Thoracic aorta (tissue), 2 donors: ENCODE measurements at places on chromosomes 2 and 18.

- no peak for DNase-seq
Measured at GRCh38 chr18:22141211-22141610, 28.2 kb upstream of the GATA6 start.

- DNase-seq: no peak
Measured at GRCh38 chr18:79453816-79454735, 58.3 kb downstream of the NFATC1 start.

DNA sequence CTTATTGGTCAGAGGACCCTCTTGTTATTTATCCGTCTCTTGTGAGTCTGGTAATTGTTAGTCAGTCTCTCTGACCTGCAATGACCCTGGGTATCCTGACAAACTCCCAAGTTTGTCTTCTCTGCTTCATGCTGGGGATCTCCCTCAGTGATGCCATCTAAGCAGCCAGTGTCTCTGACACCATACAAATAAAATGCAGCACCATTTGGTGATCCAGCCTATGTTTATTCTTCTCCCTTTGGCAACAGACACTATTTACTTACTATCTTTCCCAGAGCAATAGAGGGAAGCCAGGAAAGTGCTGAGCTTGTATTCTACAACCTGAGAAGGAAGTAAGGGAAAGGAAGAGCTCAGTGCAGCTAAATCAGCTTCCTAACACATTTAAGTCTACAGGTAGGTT is 15.9 kb downstream of the SERPINE2 start:
- DNase-seq: no peak

DNA sequence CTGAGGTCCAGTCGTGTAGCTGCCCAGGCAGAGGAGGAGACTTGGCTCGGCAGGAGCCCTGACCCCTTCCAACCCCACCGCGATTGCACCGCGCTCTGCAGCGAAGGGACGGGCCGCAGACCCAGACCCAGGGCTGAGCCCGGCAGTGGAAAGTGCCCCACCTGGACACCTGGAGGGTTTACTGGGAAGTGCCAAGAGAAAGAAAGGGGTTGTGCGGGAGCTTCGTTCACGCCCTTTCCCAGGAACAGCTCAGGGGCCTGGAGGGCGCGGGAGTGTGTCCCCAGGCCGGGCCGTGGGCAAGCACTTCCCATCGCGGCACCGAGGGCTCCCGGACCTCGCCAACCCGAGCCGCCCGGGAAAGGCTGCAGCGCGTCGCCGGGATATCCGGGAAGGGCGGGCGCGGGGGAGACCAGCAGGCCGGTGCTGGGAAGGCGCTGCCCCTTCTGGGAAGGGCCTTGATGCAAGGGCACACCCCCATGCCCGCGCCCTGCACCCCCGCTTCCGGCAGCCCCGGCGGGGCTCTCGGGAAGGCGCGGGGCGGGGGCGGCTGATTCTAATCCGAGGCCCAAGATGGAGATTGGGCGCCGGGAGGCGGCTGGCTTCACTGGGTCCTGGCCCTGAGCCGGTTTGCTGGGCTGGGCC is 36.1 kb upstream of the MRPL33 start:
- peak; percentile 74 for DNase-seq

DNA sequence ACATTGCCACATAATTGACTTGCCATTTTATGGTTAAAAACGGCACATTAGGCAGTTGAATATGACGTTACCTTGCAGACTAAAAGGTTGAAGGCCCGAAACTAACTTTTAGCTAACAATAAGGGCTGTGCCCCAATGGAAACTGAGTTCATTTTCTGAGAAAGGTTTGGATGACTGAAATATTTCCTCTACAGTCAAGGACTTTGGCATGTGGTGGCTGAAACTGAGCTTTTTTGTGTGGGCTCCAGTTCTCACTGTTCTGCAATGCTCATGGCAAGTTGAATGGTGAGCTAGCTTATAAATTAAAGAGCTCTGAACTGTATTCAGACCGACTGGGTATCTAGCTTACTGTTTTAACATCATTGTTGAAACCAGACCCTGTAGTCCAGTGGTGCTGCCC is 23.8 kb upstream of the TXNDC2 start:
- no peak for DNase-seq

DNA sequence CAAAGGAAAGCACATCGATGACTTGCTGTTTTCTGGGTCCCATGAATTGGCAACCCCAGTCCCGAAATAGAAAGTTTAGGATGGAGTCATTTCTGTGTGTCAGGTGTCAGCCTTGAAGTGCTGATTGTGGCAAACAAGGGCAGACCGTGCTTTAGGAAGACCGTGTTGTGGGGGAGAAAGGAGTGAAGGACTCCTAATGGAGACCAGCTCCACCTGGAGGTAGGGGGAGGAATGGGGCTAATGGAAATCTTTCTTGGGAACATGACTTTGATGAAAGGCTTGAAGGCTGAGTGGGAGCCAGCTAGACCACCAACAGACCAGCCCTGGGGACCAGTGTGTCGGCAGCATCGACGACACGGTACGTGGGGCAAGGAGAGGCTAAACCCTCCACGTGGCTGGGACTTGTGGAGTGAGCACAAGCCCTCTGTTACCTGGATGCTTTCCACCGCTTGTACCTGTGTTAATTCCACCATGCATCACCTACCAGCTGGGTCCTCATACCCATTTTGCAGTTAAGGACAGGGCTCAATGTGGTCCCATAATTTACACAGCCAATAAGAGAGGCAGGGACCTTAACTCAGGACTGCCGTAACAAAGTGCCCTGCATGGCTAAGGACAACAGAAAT is 104.2 kb downstream of the SH3BP4 start:
- DNase-seq: no peak

- no peak for DNase-seq
Measured at GRCh38 chr18:43396266-43396665, 119.0 kb upstream of the SYT4 start.

DNA sequence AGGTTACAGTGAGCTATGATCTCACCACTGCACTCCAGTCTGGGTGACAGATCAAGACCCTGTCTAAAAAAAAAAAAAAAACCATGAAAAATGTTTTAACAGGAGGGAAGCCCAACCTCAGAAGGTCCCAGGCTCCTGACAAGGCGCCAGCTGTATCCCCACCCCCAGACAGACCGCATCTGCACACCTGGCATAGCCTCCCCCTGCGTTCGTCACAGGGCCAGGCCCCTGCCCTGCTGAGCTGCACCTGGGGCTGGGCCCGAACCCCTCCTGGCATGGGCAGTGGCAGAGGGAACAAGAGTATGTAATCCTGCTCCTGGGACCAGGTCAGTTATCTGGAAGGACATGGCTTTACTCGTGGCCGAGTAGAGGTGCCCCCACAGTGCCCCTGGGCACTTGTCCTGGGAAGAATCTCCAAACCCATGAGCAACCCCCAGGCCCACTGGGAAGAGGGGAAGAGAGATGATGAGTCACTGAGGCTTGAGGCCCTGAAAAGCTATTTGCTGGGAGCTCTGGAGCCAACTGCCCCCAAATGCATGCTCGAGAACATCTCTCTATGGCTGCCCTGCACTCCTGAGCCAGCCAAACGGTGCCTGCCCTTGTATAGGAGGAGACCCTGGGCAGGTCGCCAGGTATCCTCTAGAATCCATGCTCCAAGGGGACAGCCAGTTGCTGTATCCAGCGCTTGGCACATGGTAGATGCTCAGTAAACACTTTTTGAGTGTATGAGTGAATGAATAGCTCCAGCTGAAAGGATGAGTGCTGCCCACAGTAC is 265.5 kb downstream of the ATAD2B start:
- DNase-seq: no peak

GRCh38 chr2:190216829-190217228 is 102.8 kb downstream of the HIBCH start:
- DNase-seq: no peak

DNA sequence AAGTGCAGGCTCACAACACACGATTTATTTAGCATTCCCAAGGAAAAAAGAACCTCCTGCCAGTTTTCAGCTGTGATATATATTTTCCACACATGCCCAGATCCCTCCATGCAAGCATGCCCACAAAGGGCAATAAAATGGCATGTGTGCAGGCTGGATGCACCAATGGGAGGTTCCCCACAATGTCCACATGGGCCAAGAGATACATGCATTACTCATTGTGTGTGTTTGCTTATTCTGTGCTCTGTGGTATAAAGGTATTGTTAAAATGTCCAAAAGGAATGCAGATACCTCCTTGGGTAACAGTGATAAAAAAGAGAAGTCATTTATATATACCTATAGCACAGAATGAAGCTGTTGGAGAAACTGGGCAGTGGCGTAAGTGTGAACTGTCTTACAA is 207.4 kb downstream of the FHOD3 start:
- DNase-seq: no peak

DNA sequence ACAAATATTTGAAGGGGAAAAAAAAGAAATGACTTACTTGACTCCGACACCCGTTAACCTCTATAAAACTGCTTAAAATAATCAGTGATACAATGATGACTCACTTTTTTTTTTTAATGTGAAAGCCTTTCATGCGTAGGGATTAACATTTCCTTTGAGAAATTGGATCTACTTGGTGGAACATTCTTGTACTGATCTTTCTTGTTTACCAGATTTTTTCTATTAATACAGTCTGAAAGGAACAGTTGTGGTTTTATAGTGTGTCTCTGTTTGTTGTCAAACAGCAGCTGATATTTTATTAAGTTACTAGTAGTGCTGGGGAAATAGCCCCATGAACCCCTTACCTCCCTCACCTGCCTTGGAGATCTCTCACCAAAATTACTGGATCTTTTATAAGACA is 40.2 kb upstream of the NEB start:
- DNase-seq: no peak

GRCh38 chr18:48705531-48705930 is 166.7 kb downstream of the CTIF start:
- no peak for DNase-seq

- DNase-seq: no peak
Measured at GRCh38 chr2:72129681-72130340, 17.9 kb downstream of the CYP26B1 start.

DNA sequence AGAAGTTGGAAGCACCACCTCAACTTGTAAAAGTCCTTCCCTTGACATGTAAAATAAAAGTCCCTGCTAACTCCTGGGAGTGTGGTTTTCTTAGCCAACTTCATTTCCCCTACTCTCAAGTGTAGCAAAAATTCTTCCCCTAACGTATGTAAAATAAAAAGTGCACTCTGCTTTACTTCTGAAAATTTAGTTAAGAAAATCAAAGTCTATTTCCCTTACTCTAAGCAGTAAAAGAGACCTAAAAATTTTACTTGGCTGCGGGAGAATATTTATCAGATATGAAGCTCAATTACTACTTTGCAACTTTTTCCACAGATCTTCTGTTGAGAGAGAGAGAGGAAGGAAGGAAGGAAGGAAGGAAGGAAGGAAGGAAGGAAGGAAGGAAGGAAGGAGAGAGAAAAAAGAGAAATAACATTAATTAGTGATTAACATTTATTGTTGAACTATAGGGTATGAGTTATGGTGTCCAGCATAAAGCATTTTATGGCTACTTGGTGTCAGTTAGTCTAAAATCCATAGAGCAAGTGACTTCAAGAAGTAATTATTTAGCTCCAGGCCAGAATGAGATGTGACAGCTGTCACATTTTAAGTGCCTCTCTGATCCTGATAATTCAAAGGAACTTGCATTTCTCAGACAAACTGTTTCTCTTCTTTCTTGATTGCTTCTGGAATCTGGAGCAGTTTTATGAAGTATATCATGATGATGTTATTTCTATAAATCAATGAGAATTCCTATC is 210.3 kb downstream of the TMX3 start:
- DNase-seq: no peak

- DNase-seq: no peak
Measured at GRCh38 chr2:141439524-141439923, 691.3 kb downstream of the LRP1B start.

DNA sequence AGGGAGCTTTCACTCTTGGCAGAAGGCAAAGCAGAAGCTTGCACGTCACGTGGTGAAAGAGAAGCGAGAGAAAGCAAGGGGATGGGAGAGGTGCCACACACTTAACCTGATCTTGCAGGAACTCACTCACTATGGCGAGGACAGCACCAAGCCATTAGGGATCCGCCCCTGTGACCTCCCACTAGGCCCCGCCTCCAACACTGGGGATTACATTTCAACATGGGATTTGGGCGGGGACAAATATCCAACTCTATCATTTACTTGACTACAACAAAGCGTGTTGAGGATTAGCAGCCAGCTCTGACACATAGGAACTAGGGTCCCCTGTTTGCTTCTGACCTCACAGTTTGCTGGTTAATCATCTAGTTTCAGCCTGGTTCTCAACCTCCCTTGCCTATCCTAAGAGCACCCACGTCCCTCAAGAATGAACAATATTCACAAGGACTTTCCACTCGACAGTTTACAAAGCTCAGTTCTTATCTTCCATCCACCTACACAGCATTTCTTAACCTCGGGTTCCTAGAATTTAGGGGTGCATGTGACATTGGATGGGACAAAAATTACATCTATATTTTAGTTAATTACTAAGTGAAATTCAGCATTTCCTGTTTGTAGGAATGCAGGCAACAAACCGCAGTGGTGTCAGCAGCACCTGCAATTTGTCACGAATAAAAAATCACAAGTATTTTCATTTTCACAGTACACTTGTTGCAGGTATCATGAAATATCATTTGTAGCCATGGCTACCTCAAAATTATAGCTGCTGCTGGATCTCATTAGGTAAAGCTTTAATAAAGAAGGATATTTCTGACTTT is 36.0 kb downstream of the LBH start:
- no peak for DNase-seq

DNA sequence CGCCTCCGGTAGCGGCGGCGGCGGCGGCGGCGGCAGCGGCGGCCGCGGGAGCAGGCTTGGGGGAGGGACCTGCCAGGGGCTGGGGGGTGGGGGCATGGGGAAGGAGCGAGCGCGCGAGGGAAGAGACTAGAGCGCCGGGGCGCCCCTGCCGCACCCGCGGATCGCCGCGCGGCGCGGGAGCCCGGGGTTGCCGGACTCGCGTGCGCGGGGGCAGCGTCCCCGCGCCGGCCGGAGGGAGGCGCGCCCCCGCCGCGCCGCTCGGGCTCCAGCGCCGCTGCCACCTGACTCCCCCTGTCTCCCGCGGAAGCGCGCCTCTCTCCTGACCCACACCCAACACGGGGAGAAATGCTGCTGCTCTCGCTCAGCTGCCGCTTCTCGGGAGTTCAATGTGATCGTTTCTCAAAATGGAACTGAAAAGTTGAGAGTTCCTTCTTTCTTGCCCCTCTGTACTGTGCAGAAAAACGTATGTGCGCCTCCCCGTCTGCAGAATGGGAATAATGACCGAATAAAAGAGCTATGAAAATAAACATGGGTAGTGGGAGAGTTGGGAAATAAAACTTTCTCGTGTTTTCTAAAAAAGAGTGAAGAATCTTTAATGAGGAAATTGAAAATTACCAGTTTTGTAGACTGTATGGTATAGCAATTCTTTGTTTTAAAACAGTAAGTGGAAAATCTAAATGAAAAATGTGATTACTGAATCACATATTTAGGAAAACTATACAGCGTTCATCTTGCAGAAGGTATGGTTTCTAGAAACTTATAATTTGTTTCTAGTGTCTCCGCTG is 455 bp upstream of the TLK1 start:
- no peak for DNase-seq
